ENCODE measurements at places on chromosomes 2 and 18.

GRCh38 chr2:60484133-60484645, 69.3 kb downstream of the BCL11A start:
- peaks cover 99% of the 10 kb centered on the region for H3K4me1 ChIP-seq
- DNase-seq = peak; percentile 76
- peak overlapping the region; percentile 53 for H3K4me3 ChIP-seq
- H3K27me3 ChIP-seq = no peaks in the 10 kb centered on the region

GRCh38 chr2:129199501-129199900, 780.0 kb upstream of the RAB6C start:
- no peaks in the 10 kb centered on the region for H3K36me3 ChIP-seq
- no peak overlapping the region for H3K4me3 ChIP-seq
- DNase-seq = no peak
- no peak overlapping the region for H3K27ac ChIP-seq
- H3K4me1 ChIP-seq = no peaks in the 10 kb centered on the region
- no peaks in the 10 kb centered on the region for H3K27me3 ChIP-seq

DNA sequence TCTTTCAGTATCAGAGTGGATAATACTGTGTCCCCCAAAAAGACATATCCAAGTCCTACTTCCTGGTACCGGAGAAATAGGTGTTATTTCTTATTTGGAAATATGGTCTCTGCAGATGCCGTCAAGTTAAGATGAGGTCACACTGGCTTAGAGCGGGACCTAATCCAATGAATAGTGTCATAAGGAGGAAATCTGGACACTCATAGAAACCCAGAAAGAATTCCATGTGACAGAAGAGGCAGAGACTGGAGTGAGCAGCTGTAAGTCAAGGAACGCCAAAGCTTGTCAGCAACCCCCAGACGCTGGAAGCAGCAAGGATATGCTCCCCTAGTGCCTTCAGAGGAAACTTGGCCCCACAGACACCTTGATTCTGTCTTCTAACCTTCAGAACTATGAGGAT, 69.8 kb downstream of the CCBE1 start:
- no peak overlapping the region for H3K4me3 ChIP-seq
- no peaks in the 10 kb centered on the region for H3K4me1 ChIP-seq
- no peak overlapping the region for H3K27ac ChIP-seq

- no peak overlapping the region for H3K27ac ChIP-seq
- H3K4me3 ChIP-seq = no peak overlapping the region
- H3K27me3 ChIP-seq = no peaks in the 10 kb centered on the region
- no peaks in the 10 kb centered on the region for H3K36me3 ChIP-seq
- no peak for DNase-seq
These were observed 737.2 kb upstream of the HS6ST1 start for GRCh38 chr2:129055824-129056223.

DNA sequence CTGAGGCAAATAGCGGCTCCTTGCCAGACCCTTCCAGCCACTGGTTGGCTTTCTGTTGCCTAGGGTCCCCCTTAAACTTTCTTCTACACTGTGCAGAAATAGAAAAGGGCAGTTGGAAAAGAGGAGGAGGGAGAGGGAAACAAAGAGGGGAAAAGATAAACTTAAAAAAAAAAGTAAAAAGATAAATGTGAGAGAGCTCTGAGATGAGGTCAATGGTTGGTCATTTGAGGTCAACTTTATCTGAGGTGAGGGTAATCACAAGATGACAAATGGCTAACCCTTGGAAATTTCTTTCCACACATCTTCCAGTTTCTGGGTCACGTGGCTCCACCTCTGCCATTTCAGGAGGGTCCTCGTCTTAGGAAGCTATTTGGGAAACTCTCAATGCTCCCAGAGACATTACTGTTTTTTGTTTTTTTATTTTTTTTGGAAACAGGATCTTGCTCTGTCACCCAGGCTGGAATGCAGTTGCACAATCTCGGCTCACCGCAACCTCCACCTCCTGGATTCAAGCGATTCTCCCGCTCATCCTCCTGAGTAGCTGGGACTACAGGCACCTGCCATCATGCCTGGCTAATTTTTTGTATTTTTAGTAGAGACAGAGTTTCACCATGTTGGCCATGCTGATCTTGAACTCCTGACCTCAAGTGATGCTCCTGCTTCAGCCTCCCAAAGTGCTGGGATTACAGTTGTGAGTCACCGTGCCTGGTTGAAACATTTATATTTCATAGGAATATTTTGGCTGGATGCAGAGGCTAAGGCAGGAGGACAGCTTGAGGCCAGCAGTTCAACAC, 199.9 kb downstream of the TGIF1 start:
- no peaks in the 10 kb centered on the region for H3K27me3 ChIP-seq
- no peaks in the 10 kb centered on the region for H3K36me3 ChIP-seq
- no peak overlapping the region for H3K4me3 ChIP-seq
- DNase-seq = no peak
- no peak overlapping the region for H3K27ac ChIP-seq

DNA sequence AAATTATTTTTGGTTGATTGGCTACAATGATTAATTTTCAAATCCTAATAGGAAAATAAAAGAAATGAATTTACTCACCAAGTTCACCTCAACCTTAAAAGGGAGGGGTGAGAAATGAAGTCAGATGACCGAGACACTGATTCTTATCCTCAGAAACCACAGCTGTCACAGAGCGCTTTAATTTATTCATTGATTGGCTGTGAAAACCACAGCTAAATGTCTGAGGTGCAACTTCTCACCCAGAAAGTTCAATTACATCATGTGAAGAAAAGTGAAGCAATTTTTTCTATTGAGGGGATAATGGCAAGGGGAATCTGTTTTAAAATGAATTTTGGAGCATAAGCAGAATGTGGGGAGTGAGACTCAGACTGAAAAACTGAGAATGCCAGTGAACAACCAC, 128.4 kb downstream of the RNF152 start:
- no peak overlapping the region for H3K27ac ChIP-seq
- H3K27me3 ChIP-seq = no peaks in the 10 kb centered on the region
- no peak overlapping the region for H3K4me3 ChIP-seq
- DNase-seq = no peak
- no peaks in the 10 kb centered on the region for H3K4me1 ChIP-seq
- H3K36me3 ChIP-seq = no peaks in the 10 kb centered on the region

DNA sequence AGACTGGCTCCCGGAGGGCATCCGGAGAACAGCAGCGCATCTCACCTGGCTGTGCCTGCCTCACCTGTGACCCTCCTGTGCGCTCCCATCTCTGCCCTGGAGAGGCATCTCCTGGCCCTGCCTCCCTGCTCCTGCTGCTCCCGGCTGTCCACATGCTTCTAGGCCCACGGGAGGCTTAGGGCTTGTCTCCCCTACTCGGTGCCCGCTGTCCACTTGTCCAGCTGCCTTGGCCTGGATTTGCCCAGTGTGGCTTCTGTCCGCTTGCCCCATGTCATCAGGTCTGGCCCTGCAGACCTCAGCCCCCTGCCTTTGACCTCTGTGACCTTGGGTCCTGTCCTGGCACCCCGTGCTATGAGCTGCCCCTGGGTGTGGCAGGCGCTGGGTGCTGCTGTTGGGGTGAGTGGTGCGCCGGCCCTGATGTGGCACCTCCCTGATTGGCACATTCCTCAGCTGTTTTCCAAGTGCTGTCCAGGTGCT, 4.5 kb downstream of the BOK start:
- peaks cover 11% of the 10 kb centered on the region for H3K4me1 ChIP-seq
- DNase-seq = no peak
- peaks cover 16% of the 10 kb centered on the region for H3K27me3 ChIP-seq
- H3K36me3 ChIP-seq = no peaks in the 10 kb centered on the region

DNA sequence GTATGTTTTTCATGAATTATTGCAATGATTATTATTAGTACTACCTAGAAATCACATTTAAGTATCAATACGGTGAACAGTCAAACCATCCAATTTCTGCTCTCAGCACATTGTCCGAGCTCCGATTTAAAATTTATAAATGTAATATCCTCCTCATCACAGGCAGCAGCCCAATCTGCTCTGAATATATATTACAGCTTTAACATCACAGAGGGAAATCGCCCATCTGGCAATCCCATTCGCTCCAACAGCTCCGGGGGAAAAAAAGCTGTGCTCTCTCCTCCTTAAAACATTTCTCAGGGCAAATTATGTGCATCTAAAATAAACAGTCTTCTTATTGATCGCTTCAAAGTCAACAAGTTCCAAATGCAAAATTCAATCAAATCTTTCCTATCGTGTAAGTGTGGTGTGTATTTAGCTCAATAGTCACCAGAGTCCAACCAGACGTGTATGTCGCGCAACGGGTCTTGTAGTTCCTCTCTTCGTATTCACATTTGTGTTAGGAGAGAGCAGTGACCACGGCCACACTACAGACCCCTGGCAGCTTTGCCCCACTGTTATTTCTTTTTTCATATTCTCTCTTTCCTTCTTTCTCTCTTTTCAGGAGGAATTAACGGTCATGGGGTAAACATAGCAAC, 2.4 kb downstream of the FIGN start:
- H3K4me3 ChIP-seq = no peak overlapping the region
- peaks cover 12% of the 10 kb centered on the region for H3K27me3 ChIP-seq
- no peak for DNase-seq
- no peak overlapping the region for H3K27ac ChIP-seq

DNA sequence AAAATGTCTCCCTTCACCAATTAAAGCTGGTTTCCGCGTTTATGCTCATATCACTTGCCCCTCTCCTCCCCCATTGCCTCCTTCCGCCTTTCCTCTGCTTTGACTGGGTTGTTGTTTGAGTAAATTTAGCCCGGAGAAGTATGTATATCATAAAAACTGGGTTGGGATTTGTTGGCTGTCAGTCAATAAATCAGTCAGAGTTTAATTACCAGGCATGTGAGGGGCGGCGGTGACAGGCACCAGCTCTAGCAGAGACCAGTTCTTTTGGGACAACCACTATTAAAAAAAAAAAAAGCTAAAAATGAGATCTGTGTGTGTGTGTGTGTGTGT, 382.4 kb upstream of the SMIM21 start:
- DNase-seq = no peak
- H3K27ac ChIP-seq = no peak overlapping the region
- no peaks in the 10 kb centered on the region for H3K36me3 ChIP-seq
- H3K4me1 ChIP-seq = no peaks in the 10 kb centered on the region

- no peak for DNase-seq
- H3K4me1 ChIP-seq = peaks cover 16% of the 10 kb centered on the region
- H3K4me3 ChIP-seq = no peak overlapping the region
- no peaks in the 10 kb centered on the region for H3K27me3 ChIP-seq
- H3K27ac ChIP-seq = no peak overlapping the region
- no peaks in the 10 kb centered on the region for H3K36me3 ChIP-seq
These were observed 77.4 kb downstream of the EML4 start for GRCh38 chr2:42246562-42246961.

- H3K27me3 ChIP-seq = no peaks in the 10 kb centered on the region
- H3K36me3 ChIP-seq = no peaks in the 10 kb centered on the region
- no peak overlapping the region for H3K4me3 ChIP-seq
- H3K4me1 ChIP-seq = peaks cover 20% of the 10 kb centered on the region
- DNase-seq = peak; percentile 23
These were observed 156.8 kb downstream of the STK39 start for GRCh38 chr2:168090366-168091135.

GRCh38 chr2:144986691-144987090, 466.8 kb upstream of the ZEB2 start:
- H3K4me1 ChIP-seq = no peaks in the 10 kb centered on the region
- no peak overlapping the region for H3K27ac ChIP-seq
- no peak for DNase-seq
- H3K4me3 ChIP-seq = no peak overlapping the region

DNA sequence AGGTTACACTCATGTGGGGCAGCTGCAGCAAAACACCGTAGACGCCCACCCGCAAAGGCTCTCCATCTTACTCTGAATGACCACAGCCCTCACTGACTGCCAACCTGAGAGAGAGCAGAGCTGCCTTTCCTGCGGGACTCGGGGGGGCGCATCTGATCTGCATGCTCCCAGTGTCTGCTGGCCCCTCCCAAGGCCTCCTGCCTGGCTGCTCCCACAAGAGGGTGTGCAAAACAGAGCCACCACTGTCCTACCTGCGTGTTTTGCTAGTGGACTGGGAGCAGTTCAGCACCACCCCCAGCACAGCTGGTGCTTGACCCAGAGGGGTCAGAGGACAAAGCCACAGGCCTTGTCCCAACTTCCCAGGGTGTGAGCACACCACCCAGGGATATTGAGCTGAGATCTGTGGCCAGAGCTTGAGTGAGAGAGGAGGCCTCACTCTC, 76.4 kb downstream of the MYO3B start:
- H3K27ac ChIP-seq = no peak overlapping the region
- H3K4me1 ChIP-seq = no peaks in the 10 kb centered on the region
- H3K4me3 ChIP-seq = no peak overlapping the region
- no peaks in the 10 kb centered on the region for H3K36me3 ChIP-seq

DNA sequence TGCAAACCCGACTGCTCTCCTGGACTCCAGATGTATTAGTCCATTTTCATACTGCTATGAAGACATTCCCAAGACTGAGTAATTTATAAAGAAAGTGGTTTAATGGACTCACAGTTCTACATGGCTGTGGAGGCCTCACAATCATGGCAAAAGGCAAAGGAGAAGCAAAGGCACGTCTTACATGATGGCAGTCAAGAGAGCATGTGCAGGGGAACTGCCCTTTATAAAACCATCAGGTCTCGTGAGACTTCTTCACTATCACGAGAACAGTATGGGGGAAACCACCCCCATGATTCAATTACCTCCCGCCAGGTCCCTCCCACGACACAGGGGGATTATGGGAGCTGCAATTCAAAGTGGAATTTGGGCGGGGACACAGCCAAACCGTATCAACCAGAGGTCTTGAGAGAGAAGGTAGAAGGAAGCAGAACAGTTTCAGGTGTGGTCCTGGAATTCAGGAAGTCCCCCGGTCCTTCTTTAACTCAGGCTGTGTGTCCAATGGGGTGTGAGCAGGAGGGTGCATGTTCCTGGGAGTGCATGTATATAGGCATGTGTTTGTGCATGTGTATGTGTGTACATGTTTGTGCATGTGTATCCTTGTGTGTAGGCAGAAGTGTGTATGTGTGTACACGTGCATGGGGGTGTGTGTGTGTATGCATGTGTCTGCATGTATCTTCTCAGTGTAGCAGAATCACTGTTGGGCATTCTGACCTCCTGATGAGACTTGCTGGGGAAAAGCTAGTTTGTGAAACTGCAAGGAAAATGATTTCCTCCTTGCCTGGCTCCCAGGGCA, 46.2 kb downstream of the GREB1 start:
- no peak for DNase-seq
- no peaks in the 10 kb centered on the region for H3K36me3 ChIP-seq

- H3K27ac ChIP-seq = no peak overlapping the region
- peaks cover 13% of the 10 kb centered on the region for H3K27me3 ChIP-seq
- no peaks in the 10 kb centered on the region for H3K36me3 ChIP-seq
- H3K4me3 ChIP-seq = no peak overlapping the region
- no peak for DNase-seq
- peaks cover 10% of the 10 kb centered on the region for H3K4me1 ChIP-seq
These were observed 4.8 kb upstream of the EFHD1 start for GRCh38 chr2:232628466-232629128.

GRCh38 chr2:112150851-112151250, 12.7 kb downstream of the FBLN7 start:
- no peak overlapping the region for H3K27ac ChIP-seq
- DNase-seq = no peak
- peaks cover 10% of the 10 kb centered on the region for H3K4me1 ChIP-seq
- H3K36me3 ChIP-seq = no peaks in the 10 kb centered on the region
- no peaks in the 10 kb centered on the region for H3K27me3 ChIP-seq

GRCh38 chr2:14743861-14744260, 111.3 kb downstream of the LRATD1 start:
- no peak overlapping the region for H3K4me3 ChIP-seq
- H3K36me3 ChIP-seq = no peaks in the 10 kb centered on the region
- no peaks in the 10 kb centered on the region for H3K4me1 ChIP-seq
- H3K27me3 ChIP-seq = no peaks in the 10 kb centered on the region
- H3K27ac ChIP-seq = no peak overlapping the region
- DNase-seq = no peak

- no peak for DNase-seq
- H3K36me3 ChIP-seq = peaks cover 11% of the 10 kb centered on the region
- no peak overlapping the region for H3K27ac ChIP-seq
These were observed 101.0 kb upstream of the DNER start for GRCh38 chr2:229815342-229815741.
